ENCODE measurements at places on chromosomes 6 and 20.

- no peak for DNase-seq
Observed at GRCh38 chr6:159107451-159108260, 61.5 kb upstream of the FNDC1 start.

GRCh38 chr20:7829776-7830175 is 110.5 kb downstream of the HAO1 start:
- no peak for DNase-seq

GRCh38 chr6:100096341-100096740 is 102.3 kb upstream of the MCHR2 start:
- DNase-seq: peak; percentile 45

DNA sequence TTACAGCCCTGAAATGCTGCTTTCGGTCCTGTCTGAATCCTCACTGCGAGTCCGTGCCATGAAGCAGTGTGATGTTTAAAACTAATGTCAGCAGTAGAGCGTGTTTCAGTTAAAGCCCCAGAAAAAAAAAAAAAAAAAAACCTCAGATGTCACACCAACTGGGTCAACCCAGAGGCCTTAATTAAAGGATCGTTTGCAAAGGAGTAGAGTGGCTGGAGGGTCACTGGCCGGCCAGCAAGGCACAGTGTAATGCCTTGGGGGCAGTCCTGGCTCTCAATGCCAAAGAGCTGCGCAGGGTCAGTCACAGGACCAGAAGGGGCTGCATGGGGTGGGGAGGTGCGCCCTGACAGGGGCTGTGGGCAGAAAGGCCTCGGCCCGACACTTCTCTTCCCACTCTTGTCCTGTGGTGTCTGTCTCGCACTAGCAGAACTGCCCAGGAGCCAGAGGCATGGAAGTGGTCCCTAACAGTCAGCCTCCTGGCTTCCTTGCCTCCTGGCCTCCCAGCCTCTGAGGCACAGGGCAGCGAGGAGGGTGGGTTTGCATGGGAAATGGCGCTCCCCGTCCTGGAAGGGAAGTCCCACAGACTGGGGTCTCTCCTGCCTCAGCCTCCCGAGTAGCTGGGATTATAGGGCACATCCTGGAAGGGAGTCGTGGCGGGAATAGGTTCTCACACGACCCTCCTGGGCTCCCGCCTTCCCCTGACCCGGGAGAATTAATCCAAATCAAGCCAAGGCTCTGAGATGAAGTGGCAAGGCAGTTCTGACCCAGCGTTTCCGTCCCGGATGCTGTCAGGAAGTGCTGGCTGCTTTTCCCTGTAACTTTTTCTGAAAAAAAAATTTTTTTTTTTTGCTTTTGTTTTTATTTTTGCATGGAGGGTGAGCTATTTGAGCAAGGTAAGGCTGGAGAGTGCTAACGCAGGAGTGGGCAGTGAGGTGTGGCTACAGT is 53.7 kb upstream of the MPC1 start:
- DNase-seq: no peak

DNA sequence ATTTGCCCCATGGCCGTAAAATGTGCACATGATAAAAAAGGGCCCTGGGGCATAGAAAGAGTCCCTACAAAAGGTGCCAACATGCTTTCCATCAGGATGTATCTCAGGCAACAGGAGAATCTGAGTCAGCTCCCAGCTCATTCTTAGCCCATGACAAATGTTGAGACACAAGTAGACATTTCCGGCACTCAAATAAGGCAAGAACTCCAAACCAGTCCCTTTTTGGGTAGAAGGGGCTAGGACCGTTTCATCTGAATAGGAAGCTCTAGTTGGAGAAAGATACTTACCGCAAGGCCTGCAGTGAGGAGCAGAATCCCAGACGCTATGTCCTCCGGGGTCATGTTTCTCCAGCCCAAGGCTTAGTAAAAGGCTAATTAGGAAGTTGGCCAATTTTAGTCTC is 261.0 kb upstream of the RIN2 start:
- DNase-seq: peak; percentile 50

DNA sequence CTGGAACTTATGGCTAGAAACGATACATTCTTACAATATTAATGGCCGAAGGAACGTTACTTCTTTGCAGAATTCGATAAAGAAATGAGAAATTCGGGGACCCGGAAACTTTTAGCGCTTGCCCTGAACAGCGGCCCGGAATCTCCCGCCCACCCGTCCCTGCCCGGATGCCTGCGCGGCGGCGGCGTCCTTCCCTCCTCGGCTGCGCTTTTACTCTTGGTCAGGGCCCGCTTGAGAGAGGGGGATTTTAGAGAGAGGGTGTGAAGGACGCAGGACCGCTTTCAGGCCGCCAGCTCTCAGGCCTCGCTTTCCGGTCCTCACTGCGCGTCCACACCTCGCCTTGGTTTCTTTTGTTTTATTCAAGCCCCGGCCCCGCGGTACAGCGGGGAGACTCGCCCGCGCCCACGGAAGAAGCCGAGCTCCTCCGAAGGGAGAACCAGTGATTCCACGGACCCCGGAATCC is 243.7 kb downstream of the ARID1B start:
- DNase-seq: peak; percentile 81
